Muscle of back (tissue), 13 donors: ENCODE measurements at places on chromosomes 13 and 19.

DNA sequence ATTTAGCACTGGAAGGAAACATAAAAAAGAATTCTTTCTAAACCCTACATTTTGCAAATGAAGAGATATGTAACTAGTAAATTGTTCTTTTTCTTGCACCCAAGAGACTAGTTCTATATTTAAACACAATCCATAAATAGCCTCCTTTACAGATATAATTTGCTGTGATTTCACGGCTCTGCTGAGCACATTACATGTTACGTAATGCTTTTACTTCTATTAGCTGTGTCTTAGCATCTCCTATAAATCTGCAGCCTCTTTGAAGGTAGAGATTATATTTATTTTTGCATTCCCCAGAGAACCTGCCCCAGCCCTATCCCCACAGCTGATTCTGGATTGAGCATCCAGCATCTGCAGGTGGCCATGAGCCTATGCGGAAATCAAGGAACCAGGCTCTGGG lies 32.2 kb downstream of the LACC1 start:
- no peak for DNase-seq

DNA sequence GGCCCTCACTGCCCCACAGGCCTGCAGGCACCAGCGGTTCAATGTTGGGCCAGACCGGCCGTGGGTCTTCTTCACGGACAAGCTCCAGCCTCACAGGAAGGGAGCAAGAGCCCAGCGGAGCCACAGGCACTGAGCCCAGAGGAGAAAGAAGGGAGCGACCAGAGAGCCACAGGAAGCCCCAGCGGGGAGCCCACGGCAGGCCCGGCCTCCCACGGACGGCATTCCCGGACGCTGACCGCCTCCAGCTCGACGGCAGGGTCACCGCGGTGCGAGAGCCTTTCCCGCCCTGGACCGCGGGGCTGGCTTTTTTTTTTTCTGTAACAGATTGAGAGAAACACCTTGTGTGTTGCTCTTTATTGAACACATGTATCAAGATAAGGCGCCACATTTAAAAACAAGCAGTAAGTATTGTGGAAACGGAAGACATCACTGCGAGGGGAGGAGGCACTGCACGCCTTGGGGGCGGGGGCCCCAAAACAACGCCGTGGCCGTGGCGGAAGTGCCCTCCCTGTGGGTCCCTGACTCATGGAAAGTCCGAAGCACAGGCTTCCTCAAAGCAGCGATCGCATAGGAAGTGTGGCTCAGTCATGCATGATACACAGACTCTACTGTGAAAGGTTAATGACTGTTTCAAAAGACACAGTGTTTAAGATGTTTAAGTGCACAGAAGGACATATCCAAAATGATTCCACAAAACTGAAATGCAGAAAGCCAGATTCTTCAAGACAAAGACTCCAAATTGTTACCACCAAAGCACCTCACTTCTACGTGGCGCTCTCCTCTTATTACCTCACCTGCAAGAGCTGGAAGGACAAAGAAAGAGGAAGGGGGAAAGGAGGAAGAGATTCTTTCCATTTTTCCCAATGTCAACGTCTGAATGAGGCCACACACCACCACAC lies 3.5 kb downstream of the RASA3 start:
- peak; percentile 82 for DNase-seq

DNA sequence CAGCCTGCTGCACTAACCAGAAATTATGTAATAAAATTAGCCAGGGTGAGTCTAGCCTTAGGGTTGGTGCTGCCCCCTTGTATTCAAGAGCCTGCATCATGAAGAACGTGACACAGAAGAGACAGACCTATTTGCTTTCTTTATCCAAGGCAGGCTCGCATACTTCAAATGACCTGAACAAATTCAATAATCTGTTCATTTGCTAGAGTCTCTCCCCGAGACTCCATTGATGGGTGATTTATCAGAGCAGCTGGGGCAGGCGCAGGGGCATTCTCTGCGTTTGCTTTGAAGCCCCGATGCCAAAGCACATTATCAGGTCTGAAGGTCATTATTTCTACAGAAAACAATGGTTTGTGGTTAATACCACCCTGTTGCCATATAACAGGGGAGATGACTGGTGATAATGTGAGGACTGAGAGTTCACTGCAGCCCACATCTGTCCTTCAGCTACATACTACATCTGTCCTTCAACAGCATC lies 520.3 kb downstream of the DIAPH3 start:
- DNase-seq, result no peak

- peak; percentile 79 for DNase-seq
These were observed 23.5 kb downstream of the POU2F2 start for GRCh38 chr19:42108527-42109389.

DNA sequence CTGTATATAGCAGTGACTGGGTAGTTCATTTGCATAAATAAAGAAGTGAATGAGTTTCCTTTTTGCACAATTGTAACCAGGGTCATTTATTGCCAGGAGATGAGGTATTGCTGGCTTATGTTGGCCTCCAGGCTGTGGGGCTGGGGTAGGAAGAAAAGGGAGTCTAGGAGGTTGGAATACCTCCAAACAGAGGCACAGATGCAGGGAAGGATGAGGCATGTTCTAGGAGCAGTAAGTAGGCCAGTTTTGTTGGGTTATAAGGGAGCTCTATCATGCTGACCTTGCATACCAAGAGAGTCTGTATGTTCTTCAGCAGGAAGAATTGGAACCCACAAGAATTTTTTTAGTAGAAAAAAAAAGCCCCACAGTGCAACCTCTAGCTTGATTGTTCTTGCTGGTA lies 17.2 kb upstream of the CYSLTR2 start:
- DNase-seq, result no peak

DNA sequence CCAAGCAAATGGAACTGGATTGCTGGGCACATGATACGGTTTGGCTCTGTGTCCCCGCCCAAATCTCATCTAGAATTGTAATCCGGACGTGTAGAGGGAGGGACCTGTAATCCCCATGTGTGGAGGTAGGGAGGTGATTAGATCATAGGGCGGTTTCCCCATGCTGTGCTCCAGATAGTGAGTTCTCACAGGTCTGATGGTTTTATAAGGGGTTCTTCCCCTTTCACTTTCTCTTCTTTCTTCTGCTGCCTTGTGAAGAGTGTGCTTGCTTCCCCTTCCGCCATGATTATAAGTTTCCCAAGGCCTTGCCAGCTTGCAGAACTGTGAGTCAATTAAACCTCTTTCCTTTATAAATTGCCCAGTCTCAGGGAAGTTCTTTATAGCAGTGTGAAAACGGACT lies 32.6 kb upstream of the MTIF3 start:
- no peak for DNase-seq

GRCh38 chr19:49486710-49487276 lies 615 bp upstream of the RPL13A start:
- DNase-seq, result no peak

GRCh38 chr19:17772172-17772571 lies 20.9 kb downstream of the FCHO1 start:
- DNase-seq, result no peak

DNA sequence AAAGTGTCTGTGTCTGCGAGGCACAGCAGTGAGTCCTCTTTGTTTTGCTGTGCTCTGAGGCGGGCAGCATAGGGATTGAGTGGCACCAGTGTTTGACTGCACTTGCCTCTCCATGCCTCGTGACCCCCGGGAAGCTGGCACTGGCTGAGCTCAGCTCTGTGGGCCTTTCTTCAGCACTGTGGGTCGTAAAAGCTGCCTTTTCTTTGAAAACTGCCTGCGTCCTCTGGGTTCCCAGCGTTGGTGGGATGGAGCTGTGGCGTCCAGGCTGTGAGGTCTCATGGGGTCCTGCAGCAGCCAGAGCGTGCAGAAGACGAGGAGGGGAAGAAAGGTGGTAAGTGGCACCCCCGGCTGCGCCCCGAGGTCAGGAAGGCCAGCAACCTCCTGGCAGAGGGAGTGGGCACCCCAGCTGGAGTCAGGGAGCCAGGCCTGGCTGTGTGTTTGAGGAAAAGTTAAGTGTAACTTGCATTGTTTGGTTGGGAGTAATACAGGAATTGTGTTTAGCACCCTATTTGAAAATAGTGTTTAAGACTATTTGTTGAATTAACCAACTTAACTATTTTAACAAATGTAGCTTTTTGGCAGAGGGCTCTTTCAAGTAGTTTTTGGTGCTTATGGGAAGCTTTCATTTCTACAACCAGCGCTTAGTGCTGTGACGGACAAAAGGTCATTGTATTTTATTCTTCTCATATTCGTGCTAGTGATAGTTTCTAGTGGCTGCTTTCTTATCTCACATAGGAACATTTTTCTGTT lies 79.3 kb upstream of the TEX29 start:
- no peak for DNase-seq

- DNase-seq, result no peak
These were observed 8.9 kb downstream of the PIAS4 start for GRCh38 chr19:4016486-4016885.

DNA sequence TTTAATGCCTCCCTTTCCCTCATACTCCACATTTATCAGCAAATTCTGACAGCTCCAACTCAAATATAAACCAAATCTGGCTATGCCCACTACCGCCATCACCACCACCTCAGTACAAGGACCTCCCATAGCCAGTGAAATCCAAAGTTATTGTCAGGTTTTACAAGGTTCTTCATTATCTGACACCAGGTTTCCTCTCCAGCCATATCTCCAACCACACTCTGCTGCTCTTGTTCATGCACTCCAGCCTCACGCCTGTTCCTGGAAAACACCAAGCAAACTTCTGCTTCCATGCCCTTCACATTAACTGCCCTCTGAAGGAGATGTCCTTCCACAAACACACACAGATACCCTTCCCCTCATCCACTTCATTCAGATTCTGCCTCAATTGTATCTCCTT lies 102.2 kb upstream of the MIR17HG start:
- no peak for DNase-seq

- DNase-seq, result peak; percentile 36
These were observed 44.5 kb upstream of the PARP4 start for GRCh38 chr13:24557081-24557480.

GRCh38 chr13:98446234-98446621 lies 130.7 kb downstream of the STK24 start:
- no peak for DNase-seq

- no peak for DNase-seq
These were observed 151.3 kb downstream of the LMO7 start for GRCh38 chr13:75787249-75787928.

- no peak for DNase-seq
These were observed 99.7 kb downstream of the SPACA7 start for GRCh38 chr13:112475889-112476288.

GRCh38 chr19:262125-262524 lies 29.1 kb downstream of the PLPP2 start:
- no peak for DNase-seq

DNA sequence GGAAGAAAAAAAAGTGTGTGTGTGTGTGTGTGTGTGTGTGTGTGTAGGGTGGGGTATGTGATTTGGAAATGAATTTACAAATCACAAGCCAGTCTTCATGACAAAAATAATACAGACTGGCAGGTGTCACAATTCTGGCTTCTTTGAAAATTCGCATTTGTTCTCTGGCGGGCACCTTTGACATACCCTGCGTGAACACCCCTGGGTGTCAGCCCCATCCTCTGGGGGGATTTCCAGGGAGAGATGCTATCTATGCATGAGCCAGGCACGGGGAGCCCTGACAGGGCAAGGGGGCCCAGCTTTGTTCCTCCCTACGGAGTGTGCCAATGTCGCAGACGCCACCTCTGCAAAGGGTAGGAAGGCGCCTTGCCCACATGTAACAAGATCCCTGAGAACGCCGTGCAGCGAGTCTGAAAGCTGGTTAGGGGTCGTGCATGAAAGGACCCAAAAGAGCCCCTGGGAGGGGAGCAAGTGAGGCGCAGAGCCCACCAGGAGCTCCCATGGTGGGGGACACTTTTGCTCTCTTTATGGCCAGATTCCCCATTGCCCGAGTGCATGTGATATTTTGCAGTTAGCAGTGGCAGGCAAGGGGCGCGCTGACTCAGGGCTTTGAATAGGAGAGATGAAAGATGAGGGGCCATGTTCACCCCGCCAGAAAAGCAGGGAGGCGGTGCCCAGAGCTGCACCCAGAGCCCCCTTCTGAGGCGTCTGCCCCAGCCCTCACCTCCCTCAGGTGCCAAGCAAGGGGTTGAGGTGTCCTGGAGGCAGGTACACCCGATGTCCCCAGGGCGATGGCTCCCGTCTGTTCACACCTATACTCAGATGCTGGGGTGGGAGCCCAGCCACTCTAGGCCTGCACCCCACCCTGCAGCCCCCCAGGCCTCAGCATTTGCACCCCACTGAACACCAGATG lies 45.3 kb downstream of the KLF2 start:
- DNase-seq, result peak; percentile 0

DNA sequence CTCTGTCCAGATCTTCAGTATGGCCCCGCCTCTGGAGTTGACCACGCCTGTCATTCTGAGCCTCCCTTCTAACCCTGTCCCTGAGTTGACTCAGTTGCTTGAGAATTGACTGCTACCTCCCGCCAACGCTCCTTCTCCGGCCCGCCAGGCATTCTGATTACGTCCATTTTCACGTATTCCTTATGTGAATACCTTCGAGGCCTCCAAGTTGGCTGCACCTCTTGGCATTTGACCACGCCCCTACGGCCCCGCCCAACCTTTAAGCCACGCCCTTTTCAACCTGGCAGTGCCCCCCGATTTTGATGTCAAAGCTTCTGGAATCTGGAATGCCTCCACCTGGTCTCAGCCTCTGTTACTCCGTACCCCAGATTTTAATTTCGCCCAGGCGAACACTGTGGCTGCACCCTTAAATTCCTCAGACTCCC lies 1.7 kb upstream of the EML2 start:
- no peak for DNase-seq

DNA sequence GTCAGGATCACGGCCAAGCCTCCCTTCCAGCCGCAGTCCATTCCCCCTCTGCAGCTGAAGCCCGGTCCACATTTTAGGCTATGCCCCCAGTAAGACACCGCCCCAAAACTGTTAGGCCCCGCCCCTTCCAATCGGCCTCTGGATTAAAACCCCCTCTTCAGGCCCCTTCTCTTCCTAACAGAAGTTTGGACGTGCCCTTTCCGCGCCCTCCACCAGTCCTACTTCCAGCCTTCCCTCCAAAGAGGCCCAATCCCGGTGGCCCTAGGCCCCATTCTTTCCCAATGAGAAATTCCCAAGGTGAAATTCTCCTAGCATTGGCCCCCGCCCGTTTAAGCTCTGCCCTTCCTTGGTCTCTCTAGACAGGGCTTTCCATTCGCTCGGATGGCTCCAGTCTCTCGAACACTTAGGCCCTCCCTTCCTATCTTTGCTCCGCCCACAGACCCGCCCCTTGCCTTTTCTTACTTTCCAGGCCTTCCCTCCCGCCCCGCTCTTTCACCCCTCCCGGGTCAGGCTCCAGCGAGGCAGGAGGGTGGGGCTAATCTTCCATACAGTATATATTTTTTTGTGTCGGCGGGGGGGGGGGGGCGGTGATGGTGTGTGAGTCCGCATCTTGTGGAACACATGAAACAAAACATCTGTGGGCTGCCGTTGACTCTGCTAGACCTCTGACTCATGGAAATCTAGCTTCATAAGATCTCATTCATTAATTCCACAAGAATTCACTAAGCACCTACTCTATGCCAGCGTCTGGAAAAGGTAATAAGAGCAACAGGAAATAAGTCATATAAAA lies 13.6 kb downstream of the LTBP4 start:
- peak; percentile 76 for DNase-seq

- DNase-seq, result no peak
These were observed 100.8 kb downstream of the UBL3 start for GRCh38 chr13:29749401-29750182.

- DNase-seq, result peak; percentile 75
These were observed 24.3 kb upstream of the MYDGF start for GRCh38 chr19:4694211-4694987.
